ENCODE measurements at places on chromosomes 3 and 15.
A peak's percentile ranks its signal among the peaks of the same experiment; 100 is the strongest.

DNA sequence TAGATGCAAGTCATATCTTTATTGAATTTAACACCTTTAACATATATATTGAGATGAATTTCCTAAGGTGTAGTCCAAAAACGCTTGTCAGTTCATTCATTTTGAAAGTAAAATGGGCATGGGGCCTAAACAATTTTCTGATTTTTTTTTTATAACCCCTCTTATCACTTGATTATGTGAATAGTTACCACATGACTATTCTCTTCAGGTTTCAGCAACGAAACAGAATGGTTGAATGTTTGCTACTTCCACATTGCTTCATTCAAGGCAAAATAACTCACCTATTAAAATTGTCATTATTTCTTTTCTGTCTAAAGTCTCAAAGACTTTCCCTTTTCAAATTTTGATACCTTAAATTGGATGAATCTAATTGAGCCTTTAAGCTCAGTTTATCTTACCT is 96.4 kb downstream of the MBNL1 start:
- DNase-seq: no peak

GRCh38 chr3:142902356-142902755 is 13.5 kb upstream of the PCOLCE2 start:
- no peak for DNase-seq

DNA sequence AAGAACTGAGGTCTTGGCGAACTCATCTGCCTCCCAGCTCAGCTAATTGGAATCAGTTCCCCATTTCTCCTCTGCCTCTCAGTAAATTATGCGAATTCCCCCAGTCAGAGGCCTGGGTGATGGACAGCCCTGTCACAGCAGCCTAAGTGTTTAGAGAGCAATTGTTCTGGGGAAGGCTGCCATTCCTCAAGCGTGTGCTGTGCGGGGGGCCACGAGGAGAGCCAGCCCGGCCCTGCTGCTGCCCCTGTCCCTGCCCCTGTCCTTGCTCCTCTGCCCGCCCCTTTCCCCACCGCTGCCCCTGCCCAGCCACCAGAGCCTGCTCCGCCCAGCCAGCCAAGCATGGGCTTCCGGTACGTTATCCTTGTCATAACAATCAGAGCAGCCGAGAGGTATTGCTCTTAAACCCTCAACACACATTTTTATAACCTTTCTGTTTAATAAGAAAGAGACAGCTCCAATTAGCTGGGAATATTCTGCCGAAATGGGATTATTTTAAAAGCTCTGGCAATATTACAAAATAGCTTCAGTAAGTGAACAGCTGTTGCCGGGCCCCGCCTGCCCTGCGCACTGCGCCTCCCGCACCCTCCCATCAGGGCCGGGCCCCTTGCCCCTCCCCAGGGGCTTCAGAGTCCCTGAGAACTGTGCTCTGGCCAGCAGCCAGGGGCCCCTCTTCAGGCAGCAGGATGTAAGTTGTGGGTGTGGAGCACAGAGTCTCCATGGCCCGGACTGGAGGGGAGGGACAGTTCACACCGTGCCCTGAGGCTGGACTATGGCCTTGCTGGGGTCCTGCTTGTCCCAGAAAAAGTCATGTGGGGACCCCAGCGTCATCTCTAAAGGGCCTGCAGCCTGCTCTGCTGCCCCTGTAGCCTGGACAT is 12.4 kb upstream of the CACNA2D2 start:
- DNase-seq: no peak

- no peak for DNase-seq
Observed at GRCh38 chr15:45331972-45332371, 46.4 kb downstream of the GATM start.

DNA sequence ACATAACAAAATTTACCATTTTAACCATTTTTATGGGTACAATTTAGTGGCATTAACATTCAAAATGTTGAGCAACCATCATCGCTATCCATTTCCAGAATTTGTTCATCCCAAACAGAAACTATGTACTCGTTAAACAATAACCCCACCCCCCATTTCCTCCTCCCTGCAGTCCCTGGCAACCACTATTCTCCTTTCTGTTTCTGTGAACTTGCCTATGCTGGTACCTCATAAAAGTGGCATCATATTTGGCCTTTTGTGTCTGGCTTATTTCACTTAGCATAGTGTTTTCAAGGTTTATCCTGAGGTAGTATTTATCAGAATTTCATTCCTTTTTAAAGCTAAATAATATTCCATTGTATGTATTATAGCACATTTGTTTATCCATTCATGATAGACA is 32.4 kb downstream of the C3orf80 start:
- no peak for DNase-seq

DNA sequence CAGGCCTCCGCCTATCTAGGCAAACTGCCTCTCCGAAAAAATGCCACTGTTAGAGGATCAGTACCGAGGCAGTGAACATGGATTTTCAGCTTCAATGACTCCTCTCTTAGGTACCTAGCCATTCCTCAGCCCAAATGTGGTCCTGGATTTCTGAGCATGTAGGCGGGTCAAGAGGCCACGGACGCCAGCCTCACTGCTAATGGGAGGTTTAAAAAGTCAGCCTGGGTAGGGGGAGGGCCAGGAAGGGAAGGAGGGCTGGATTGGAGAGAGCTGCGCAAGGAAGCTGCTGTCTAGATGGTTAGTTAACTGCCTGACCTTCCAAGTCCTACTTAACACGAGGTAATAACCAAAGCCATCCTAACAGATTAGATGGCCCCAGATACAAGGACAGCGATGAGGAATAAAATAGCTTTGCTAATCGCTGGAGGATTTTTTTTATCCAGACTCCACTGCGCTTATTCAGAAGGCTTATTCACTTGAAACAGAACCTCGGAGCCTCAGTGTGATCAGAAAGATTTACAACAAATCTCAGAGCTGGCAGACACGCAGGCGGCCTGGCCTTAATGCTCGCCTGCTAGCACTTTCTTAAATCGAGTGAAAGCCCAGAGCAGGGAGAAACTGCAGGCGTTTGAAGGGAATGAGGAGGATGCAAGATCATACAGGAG is 34.3 kb downstream of the TLE3 start:
- no peak for DNase-seq

GRCh38 chr3:43345877-43346276 is 59.5 kb downstream of the SNRK start:
- peak; percentile 33 for DNase-seq

- DNase-seq: no peak
Observed at GRCh38 chr15:84975871-84976351, 5.7 kb upstream of the PDE8A start.

- no peak for DNase-seq
Observed at GRCh38 chr3:42590989-42591756, 513 bp downstream of the SS18L2 start.

GRCh38 chr3:15959434-15959811 is 161.6 kb upstream of the ANKRD28 start:
- DNase-seq: no peak

- DNase-seq: no peak
Observed at GRCh38 chr3:38235466-38235865, 30.1 kb upstream of the SLC22A13 start.

GRCh38 chr3:43415088-43415487 is 128.7 kb downstream of the SNRK start:
- DNase-seq: no peak

DNA sequence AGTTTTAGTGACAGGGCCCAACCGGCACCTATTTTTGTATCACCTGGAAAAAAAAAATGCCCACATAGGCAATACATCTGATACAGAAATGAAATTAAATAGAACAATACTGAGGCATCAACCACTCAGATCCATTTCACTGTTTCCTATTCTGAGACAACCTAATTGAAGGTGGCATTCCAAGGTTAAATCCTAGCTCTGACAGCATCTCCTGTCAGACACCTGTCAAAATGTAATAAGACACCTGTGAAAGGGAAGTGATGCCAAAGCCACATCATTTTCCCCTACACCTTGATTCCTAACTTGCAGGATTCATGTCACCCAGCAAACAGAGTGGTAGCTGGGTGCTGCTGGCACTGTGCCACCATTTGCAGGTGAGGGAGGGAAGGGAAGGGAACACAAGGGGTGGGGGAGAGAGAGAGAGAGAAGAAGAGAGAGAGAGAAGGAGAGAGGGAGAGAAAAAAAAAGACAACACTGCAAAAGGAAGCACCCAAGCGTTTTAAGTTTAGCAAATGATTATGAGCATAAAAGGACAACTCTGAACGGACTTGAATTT is 1044.6 kb upstream of the CFAP20DC start:
- DNase-seq: no peak

- no peak for DNase-seq
Observed at GRCh38 chr3:57281715-57282114, 10.8 kb downstream of the ASB14 start.

DNA sequence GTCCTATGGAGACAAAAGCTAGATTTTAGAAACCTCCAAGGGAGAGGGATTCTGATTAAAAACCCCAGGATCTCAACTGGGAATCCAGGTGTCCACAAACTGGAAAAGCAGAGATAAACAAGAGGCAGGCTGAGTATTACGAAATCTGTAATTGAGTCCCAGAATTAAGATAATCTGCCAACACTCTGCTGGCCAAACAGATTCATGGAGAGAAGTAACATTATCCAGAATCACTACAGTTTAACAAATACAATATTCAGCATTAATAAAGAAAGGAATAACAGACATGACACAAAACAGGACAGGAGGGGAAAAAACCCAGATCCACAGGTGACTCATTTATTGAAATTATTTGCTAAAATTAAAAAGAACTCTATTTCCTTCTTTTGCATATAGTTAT is 227.2 kb upstream of the NANOGP8 start:
- no peak for DNase-seq

DNA sequence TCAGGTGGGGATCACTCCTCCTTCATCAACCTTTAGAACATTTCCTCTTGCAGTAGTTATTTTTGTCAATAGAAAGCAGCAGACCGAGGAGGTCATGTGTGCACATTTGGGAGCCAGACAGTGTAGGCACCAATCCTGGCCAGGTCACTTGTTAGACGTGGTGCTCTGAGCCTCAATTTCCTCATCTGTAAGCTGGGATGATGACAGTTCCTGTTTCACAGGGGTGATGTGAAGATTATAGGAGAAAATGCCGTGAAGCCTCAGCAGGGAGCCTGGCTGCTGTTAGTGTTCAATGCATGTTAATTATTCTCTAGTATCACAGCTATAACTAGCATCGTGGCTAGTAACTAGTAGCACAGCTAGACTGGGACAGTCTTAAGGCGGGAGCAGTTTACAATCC is 64.7 kb downstream of the ATP2B2 start:
- no peak for DNase-seq

DNA sequence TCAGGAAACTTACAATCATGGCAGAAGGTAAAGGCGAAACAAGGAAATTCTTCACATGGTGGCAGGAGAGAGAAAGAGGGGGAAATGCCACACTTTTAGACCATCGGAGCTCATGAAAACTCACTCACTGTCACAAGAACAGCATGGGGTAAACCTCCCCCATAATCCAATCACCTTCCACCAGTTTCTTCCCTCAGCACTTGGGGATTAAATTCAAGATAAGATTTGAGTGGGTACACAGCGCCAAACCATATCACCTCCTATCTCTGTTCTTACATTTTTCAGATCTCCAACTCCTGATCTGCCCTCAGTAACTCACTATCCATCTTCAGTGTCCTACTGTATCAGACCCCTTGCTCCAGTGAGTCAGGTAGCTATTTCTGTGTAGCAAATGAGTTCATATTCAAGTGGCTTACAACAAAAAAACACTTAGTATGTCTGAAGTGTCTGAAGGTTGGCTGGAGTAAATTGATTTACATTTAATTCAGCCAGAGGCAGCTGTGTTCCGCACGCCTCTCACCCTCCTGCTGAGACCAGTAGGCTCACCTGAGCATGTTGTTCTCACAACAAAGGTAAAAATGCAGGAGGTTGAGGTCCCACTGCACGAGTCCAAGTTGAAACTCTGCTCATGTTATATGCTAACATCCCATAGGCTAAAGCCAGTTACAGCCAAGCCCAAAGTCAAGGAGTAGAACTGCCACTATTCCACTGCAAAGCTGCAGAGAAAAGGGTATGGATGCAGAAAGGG is 180.7 kb upstream of the LMCD1 start:
- DNase-seq: no peak

GRCh38 chr3:119555309-119555735 is 4.1 kb downstream of the CD80 start:
- DNase-seq: no peak

DNA sequence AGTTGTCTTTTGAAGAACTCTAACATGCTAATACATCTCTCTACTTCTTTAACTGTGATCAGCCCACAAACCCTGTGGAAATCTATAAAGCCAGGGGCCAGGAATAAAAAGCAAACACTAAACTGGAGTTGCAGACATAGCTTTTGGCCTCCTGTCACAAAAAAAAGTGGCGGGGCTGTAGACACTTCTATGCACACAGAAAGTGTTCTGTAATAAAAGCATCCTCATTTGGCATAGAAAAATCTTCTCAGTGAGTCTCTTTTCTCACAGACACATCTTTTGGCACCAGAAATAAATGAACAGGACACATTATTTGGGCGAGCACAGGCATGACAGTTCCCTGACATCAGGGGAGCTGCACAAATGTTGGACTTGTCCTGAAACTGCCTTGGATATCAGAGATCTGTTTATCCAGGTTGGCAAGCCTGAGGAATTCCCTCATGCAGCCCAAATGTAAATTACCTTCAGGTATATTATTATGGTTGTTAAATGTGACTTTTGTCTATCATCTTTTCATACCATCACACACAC is 355.4 kb downstream of the FGF12 start:
- DNase-seq: no peak

- peak; percentile 53 for DNase-seq
Observed at GRCh38 chr3:171459137-171459941, 866 bp downstream of the TNIK start.

GRCh38 chr15:99763827-99764226 is 30.6 kb upstream of the LYSMD4 start:
- DNase-seq: no peak

DNA sequence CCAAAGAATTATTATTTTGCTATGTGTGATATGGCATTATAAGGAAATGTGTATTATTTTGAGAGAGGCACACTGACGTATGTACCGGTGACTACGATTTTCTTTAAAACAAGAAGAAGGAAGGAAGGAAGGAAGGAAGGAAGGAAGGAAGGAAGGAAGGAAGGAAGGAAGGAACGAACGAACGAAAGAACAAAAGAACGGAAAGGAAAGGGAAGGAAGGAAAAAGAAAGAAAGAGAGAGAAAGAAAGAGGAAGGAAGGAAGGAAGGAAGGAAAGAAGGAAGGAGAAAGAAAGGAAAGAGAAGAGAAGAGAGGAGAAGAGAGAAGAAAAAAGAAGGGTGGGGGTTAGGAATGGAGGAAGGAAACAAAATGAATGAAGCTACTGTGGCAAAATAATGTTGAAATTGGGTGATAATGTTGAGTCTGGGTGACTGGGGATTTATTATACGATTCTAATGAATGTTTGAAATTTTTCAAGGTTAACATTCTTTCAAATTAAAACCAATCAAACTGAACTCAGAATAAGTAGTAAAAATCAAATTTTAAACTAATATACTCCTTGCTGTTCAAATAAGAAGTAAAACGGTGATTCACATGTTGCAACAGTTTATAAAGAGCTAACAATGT is 70.3 kb downstream of the PHC3 start:
- DNase-seq: no peak
